ENCODE measurements at places on chromosomes 13 and 19. TPM values are rescaled to one million over a fixed set of nuclear protein-coding genes. Genes with fewer than 3 reads are reported as not detected.

- H3K4me1 ChIP-seq = no peaks in the 10 kb centered on the region
- no peak for DNase-seq
- peaks cover 83% of the 10 kb centered on the region for H3K27me3 ChIP-seq
- H3K4me3 ChIP-seq = peak overlapping the region; percentile 41
Observed at GRCh38 chr13:111115965-111116521, 933 bp downstream of the ARHGEF7 start.

DNA sequence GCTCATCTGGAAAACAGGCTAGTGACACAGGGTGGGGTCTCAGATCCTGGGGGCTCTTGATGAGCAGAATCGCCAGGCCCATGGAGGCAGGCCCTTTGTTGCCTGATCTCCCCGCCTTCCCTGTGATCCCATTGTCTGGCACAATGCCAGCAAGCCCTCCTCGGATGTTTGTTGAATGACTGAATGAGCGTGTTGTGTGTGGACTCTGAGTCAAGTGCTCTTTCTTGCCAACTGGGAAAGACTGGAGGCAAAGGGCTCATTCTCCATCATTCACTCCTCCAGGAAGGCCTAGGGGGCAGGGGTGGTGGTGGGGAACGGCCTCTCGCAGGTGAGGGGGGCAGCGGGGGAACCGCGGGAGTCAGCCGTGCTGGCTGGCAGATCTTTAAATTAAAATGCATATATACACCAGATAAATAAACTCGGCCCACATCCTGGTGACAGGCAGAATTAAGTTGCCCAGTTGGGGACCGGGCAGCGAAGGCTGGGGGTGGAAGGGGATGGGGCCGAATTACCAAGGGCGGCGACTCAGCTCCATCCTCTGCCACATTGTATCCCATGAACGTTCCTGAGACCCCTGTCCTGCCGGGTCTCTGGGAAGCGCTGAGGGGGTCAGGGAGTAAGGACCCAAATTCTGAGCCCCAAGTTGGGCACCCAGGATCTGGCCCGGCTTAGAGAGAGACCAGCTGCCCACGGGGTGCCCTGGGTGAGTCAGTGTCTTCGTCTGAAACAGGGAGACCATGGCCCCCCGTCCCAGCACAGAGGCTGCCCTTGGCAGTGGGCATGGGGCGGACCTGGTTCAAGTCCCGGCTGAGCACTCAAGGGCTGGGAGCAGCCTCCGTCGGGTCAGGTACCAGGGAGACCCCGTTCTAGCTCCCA lies 24.5 kb downstream of the EFNA2 start:
- no peaks in the 10 kb centered on the region for H3K36me3 ChIP-seq
- H3K4me3 ChIP-seq = no peak overlapping the region
- no peaks in the 10 kb centered on the region for H3K4me1 ChIP-seq

DNA sequence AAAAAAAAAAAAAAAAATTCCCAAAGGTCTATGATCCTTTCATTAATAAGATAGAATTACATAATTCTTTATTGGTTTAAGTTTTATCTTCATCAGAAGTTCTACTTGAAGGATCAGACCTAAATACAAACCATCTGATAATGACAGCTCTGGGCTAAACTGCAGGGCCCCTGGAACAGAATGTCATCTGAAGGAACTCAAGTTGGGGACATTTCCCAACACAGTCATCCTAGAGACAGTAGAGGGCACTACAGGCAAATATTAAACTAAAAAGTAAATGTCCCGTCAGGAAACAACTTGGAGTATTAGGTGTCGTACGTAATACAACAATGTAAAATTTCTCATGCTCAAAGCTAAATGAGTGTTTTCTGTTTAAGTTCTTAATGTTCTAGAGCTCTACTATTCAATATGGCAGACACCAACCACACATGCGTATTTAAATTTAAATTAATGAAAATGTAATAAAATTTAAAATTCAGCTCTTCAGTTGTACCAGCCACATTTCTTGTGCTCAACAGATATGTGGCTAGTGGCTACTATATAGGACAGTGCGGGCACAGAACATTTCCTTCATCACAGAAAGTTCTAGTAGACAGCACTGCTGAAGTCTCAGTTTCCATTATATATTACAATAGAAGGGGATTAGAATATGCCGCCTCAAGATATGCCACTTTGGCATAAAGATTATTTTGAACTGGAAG lies 21.8 kb upstream of the NAXD start:
- peaks cover 10% of the 10 kb centered on the region for H3K4me1 ChIP-seq
- no peaks in the 10 kb centered on the region for H3K27me3 ChIP-seq
- no peaks in the 10 kb centered on the region for H3K36me3 ChIP-seq
- H3K27ac ChIP-seq = no peak overlapping the region
- peak; percentile 64 for DNase-seq
- no peak overlapping the region for H3K4me3 ChIP-seq

DNA sequence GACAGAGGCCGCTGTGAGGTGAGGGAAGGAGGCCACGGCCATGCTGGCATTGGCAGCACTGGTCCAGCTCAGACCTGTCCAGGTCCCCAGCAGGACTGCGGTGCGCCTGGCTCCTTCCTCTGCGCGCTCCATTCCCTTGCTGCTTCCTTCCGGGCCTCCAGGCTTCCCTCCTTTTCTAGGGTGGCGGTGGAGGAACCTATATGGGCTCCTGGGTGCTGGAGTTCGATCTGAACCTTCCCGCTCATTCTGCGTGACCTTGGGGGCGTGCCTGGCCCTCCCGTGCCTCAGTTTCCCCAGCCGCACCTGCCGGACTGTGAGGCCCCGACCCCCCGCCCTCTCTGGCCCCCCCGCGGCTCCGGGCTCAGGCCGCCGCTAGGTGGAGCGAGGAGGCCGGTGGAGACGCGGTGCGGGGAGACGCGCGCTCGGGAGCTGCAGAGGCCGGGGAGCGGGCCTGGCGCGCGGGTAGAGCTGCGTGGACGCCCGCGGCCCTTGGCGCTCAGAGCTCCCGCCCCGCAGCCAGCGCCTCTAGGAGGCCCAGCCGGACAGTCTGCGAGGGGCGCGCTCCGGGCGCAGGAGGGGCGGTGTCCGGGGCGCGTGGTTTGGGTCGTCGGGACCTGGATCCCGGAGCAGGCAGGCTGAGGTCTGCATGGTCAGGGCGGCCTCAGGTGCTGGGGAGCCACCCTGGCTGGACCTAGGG lies 29.9 kb downstream of the EFNA2 start:
- no peaks in the 10 kb centered on the region for H3K4me1 ChIP-seq
- H3K27ac ChIP-seq = peak overlapping the region; percentile 59
- no peak overlapping the region for H3K4me3 ChIP-seq
- peak; percentile 56 for DNase-seq

- peaks cover 18% of the 10 kb centered on the region for H3K36me3 ChIP-seq
- no peak for DNase-seq
Observed at GRCh38 chr19:33806434-33806881, 9.8 kb downstream of the KCTD15 start.

- H3K36me3 ChIP-seq = peaks cover 21% of the 10 kb centered on the region
- no peak overlapping the region for H3K4me3 ChIP-seq
- H3K4me1 ChIP-seq = peaks cover 15% of the 10 kb centered on the region
- no peak for DNase-seq
- no peaks in the 10 kb centered on the region for H3K27me3 ChIP-seq
- no peak overlapping the region for H3K27ac ChIP-seq
Observed at GRCh38 chr13:28185256-28185655, 46.9 kb downstream of the PAN3 start.

DNA sequence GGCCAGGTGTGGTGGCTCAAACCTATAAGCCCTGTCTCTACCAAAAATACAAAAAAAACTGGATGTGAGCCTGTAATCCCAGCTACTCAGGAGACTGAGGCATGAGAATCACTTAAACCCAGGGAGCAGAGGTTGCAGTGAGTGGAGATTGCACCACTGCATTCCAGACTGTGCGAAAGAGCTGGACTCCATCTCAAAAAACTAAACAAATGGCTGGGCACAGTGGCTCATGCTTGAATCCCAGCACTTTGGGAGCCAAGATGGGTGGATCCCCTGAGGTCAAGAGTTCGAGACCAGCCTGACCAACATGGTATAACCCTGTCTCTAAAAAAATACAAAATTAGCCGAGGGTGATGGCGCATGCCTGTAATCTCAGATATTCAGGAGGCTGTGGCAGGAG lies 34.9 kb upstream of the ZNF83 start:
- H3K27me3 ChIP-seq = no peaks in the 10 kb centered on the region
- no peak for DNase-seq
- H3K4me1 ChIP-seq = peaks cover 7% of the 10 kb centered on the region
- no peak overlapping the region for H3K4me3 ChIP-seq
- no peak overlapping the region for H3K27ac ChIP-seq

GRCh38 chr13:99246100-99246499 lies 12.1 kb downstream of the GPR18 start:
- no peak overlapping the region for H3K27ac ChIP-seq
- no peaks in the 10 kb centered on the region for H3K4me1 ChIP-seq
- H3K4me3 ChIP-seq = no peak overlapping the region
- no peaks in the 10 kb centered on the region for H3K27me3 ChIP-seq
- no peak for DNase-seq
- peaks cover 20% of the 10 kb centered on the region for H3K36me3 ChIP-seq

GRCh38 chr19:6866741-6867151 lies 20.6 kb upstream of the ADGRE1 start:
- no peaks in the 10 kb centered on the region for H3K36me3 ChIP-seq
- peaks cover 14% of the 10 kb centered on the region for H3K4me1 ChIP-seq
- H3K4me3 ChIP-seq = no peak overlapping the region
- peaks cover 21% of the 10 kb centered on the region for H3K27me3 ChIP-seq
- no peak for DNase-seq

- H3K27ac ChIP-seq = peak overlapping the region; percentile 90
Observed at GRCh38 chr19:2627319-2627829, 75.1 kb downstream of the GNG7 start.

DNA sequence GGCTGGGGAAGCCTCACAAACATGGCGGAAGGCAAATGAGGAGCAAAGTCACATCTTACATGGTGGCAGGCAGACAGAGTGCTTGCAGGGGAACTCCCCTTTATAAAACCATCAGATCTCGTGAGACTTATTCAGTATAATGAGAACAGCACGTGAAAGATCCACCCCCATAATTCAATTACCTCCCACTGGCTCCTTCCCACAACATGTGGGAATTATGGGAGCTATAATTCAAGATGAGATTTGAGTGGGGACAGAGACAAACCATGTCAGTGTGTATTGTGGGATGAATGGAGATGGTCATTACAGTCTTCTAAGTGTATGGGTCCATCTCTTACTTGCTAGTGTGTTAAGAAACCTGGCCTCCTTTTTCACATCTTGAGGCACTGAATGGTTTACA lies 4.4 kb downstream of the BCKDHA start:
- DNase-seq = no peak
- H3K27ac ChIP-seq = no peak overlapping the region
- H3K4me1 ChIP-seq = peaks cover 14% of the 10 kb centered on the region
- peaks cover 5% of the 10 kb centered on the region for H3K36me3 ChIP-seq

DNA sequence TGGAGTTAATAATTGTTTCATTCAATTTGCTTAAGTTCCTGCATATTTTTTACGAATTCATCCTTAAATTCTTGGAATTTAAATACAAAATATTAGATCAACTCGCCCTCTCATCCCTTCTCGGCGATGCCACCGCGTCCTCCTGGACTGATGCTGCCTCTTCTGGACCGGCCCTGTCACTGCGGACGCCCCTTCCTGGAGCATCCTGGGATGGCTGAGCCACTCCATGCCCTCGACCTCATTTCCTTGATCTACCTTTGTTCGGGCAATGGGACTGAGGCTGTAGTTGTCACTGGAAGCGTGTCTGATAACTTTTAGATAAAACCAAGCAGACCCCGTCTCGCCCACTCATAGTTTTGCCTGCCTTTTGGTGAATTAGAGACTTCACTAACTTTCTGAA lies 283.7 kb downstream of the TEX29 start:
- no peak overlapping the region for H3K4me3 ChIP-seq
- no peaks in the 10 kb centered on the region for H3K4me1 ChIP-seq

DNA sequence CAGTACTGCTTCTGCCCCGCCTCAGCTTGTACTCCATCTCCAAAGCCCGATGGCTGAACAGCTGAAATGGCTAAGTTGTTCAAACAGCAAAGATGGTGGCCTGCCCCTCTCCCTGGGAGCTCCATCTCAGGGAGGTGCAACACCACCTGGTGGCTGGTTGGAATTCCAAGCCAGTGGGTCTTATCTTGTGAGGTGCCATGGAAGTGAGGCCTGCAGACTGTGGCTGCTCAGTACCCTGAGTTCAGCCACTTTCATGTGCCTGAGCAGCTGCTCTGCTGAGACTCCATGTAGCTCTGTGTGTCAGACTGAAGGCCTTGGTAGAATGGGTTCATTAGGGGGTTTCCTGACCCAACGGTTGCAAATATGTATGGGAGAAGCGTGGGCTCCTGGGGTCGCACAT lies 67.3 kb upstream of the SPRY2 start:
- no peak overlapping the region for H3K4me3 ChIP-seq
- H3K4me1 ChIP-seq = no peaks in the 10 kb centered on the region
- no peak overlapping the region for H3K27ac ChIP-seq
- no peaks in the 10 kb centered on the region for H3K27me3 ChIP-seq
- no peaks in the 10 kb centered on the region for H3K36me3 ChIP-seq
- no peak for DNase-seq

GRCh38 chr19:16303755-16304154 lies 20.9 kb upstream of the KLF2 start:
- peaks cover 11% of the 10 kb centered on the region for H3K27me3 ChIP-seq
- no peak overlapping the region for H3K27ac ChIP-seq

DNA sequence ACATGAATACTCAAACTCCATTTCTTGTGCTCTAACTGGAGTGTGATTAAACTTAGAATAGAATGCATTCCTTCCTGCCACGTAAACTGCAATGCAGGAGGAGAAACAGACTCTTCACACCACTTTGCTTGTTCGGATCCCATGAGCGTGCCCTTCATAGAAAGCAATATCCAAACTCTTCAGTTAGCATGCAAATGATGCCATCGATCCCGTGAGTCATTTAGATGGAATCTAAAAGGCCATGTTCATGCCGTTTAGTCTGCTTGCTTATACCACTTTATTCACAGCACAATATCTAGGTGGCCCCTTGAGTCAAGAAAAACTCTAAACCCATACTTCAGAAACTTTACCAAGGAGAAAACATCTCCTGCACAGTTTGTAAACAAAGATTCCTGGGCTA lies 225.8 kb downstream of the OXGR1 start:
- no peak for DNase-seq
- H3K4me3 ChIP-seq = no peak overlapping the region
- no peaks in the 10 kb centered on the region for H3K27me3 ChIP-seq
- H3K36me3 ChIP-seq = no peaks in the 10 kb centered on the region
- peaks cover 8% of the 10 kb centered on the region for H3K4me1 ChIP-seq
- no peak overlapping the region for H3K27ac ChIP-seq

- H3K36me3 ChIP-seq = no peaks in the 10 kb centered on the region
- no peak overlapping the region for H3K4me3 ChIP-seq
- H3K27me3 ChIP-seq = no peaks in the 10 kb centered on the region
- DNase-seq = no peak
- H3K4me1 ChIP-seq = no peaks in the 10 kb centered on the region
Observed at GRCh38 chr19:11574689-11575088, 2.8 kb downstream of the ACP5 start.

- H3K4me1 ChIP-seq = no peaks in the 10 kb centered on the region
- H3K27me3 ChIP-seq = no peaks in the 10 kb centered on the region
- H3K27ac ChIP-seq = no peak overlapping the region
- DNase-seq = no peak
Observed at GRCh38 chr13:68168448-68168847, 938.3 kb upstream of the PCDH9 start.

Gene PRRG2
- total RNA-seq = 3.9 TPM

Gene MYBPC2
- total RNA-seq = not detected

Gene ZFP82
- 0.37 TPM for total RNA-seq

Gene FOXO1
- 37.1 TPM for total RNA-seq

Gene ZNF221
- 1.2 TPM for total RNA-seq

Gene OR7D4
- total RNA-seq = not detected

Gene PVR
- total RNA-seq = 141 TPM

Gene PABPC3
- 0.96 TPM for total RNA-seq

Gene APOC4
- total RNA-seq = not detected

Gene MEF2B
- 1.4 TPM for total RNA-seq

Gene PSPN
- 1.1 TPM for total RNA-seq

All from MCF 10A (cell line).